Activated CD8-positive, alpha-beta memory T cell treated with anti-CD3 and anti-CD28 coated beads, Interleukin-2, amount 10 ng/mL, durations not matched to agents 7 days and 5 days (primary cell): ENCODE measurements at places on chromosomes 6 and 20. TPM values are rescaled to one million over a fixed set of nuclear protein-coding genes. Genes with fewer than 3 reads are reported as not detected.

The NNAT gene
- total RNA-seq, result not detected

The CST7 gene
- total RNA-seq, result 202 TPM

The OVOL2 gene
- total RNA-seq, result not detected

The MCHR2 gene
- total RNA-seq, result not detected

The MAP3K5 gene
- total RNA-seq, result 18.3 TPM

The CALHM5 gene
- not detected for total RNA-seq

The DSP gene
- total RNA-seq, result 0.09 TPM

The TRMT11 gene
- total RNA-seq, result 26.4 TPM

The WFDC5 gene
- total RNA-seq, result not detected

The SRSF12 gene
- not detected for total RNA-seq

The NFS1 gene
- 35.1 TPM for total RNA-seq
